Activated naive CD4-positive, alpha-beta T cell (primary cell): ENCODE measurements at places on chromosomes 4 and X.

GRCh38 chr4:6111354-6111960, 88.9 kb downstream of the JAKMIP1 start:
- no peak for DNase-seq

DNA sequence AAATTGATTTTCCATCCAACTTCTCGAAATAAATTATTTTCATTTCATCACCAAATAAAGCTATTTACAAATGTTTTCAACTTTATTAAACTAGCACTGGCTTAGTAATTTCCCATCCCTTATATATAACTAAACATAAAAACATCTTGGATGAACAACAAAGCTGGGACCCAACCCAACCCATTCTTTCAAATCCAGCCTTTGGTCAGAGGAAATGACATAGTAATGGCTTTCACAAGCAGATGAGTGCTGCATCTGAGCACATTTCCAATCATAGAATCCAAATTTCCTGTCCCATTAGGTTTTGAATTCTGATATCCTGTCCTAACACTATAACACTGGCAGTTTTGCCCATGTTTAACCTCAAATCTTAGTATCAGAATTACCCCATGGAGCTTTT, 7.9 kb upstream of the EMCN start:
- DNase-seq, result no peak

DNA sequence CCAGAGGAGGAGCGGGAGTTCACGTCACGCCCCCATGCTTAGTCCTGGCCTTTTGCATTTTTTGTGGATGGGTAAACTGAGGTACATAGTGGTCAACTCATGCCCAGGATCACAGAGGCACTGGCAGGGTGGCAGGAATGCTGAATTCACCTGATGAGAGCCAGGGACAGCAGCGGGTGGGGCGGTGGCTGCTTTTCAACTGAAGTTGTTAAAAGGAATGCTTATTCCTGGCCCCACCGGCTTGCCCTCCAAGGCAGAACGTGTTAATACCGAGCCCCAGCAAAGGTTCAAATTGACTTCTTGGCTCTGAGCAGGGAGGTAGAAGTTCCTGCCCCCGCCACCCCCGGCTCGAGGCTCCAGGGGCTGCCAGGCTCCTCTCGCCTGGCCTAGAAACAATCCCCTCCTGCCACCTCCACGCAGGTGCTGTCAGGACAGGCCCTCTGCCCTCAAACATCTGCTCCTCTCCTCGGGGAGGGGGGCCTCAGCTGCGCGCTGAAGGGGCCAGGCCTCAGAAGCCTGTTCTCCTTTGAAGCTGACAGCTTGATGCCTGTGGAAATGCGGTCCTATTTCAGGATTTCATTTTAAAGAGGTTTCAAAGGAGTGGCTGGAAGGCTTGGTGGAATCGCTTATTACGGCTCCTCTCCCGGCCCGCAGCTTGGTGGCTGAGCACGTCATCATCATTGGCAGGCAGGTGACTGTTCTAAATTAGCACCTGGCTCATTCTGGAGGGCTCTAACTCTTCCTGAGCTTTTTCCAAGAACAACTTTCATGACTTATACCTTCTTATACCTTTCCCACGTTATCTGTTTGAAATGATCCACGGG, 93.0 kb downstream of the PHKA2 start:
- DNase-seq, result no peak

- DNase-seq, result no peak
Observed at GRCh38 chrX:139739138-139739537, 31.2 kb upstream of the MCF2 start.

GRCh38 chr4:122796801-122797404, 29.7 kb upstream of the FGF2 start:
- DNase-seq, result no peak

DNA sequence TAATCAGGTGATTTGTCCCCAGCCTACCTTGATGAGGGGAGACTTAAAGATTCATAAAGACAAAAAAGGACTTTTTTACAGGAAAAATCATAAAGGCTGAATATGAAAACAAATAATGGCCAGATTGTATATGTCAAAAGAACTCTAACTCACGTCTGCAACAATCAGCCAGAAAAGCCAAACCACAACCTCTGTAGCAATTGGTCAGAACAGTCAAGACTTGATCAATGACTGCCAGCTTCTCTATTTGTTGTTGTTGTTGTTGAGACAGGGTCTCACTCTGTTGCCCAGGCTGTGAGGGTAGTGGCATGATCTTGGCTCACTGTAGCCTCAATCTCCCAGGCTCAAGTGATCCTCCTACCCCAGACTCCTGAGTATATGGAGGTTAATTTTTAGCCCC, 35.9 kb upstream of the PPA2 start:
- no peak for DNase-seq

DNA sequence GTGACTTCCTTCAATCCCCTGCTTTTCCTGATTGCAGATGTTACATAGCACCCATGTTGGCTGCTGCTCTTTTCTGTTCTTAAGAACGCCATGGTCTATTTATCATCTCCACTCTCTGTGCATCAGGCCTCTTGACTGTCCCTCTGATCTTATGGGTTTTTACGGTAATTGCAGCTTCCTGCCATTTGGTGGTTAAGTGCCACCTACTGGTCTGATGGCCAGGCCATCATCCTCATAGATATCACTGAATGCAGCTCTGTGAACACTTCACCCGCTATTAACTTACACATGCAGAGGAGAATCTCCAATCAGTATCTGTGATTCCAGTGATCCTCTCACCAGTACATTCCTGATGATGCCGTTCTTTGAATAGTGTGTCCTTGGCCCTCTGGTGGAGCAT, 382.4 kb downstream of the TRAM1L1 start:
- no peak for DNase-seq
